Activated CD4-positive, alpha-beta memory T cell treated with anti-CD3 and anti-CD28 coated beads for 36 hours (primary cell): ENCODE measurements at places on chromosomes 7 and 10.

DNA sequence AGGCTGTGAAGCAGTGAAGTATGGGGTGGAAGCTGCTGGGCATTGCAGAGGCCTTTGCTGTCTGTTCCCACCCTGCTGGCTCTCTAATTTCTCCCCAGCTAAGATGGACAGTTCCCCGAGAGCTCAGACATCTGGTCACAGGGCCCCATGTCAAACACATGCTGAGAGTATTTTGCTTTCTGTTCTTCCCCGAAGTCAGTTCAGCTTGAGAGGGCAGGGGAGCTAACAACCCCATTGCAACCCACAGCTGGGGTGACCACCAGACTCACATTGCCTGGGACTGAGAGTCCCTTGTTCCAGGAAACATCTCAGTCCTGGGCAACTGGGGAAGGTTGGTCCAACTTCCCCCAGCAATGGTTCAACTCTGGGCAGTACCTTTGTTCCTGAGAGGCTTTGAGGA lies 52.8 kb downstream of the ABCA13 start:
- no peak for DNase-seq

- DNase-seq = no peak
These were observed 130.2 kb downstream of the COL28A1 start for GRCh38 chr7:7405461-7405860.

DNA sequence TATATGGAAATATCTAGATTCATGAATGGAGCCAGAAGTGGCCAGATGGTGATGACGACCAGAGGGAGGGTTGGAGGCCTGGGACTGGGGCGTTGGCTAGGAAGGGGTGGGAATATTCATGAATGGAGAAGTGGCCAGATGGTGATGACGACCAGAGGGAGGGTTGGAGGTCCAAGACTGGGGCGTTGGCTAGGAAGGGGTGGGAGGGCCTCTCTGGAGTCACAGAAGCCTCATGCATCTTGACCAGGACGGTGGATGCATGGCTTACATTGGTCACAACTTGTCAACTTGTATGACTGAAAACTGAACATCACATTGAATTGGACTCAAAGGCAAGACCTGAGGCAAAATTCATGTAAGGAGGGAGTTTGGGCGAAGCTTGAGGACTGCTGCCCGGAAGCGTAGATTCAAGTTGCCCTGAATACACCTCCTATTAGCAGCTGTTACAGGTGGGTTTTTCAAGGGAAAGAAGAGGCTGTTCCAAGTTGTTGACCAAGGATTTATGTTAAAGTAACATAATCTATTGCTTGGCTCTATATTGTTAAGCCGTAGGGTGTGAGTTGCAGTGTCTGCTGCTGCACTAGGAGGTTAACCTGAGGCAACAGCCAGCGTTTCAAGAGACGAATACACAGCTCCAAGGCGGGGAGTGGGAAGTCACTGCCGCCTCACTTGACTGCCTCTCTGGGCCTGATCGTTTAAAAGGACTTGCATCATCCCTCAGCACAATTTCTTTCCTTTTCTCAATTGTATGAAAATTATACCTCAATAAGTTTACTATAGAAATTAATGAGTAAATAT lies 55.1 kb upstream of the FAM20C start:
- no peak for DNase-seq

DNA sequence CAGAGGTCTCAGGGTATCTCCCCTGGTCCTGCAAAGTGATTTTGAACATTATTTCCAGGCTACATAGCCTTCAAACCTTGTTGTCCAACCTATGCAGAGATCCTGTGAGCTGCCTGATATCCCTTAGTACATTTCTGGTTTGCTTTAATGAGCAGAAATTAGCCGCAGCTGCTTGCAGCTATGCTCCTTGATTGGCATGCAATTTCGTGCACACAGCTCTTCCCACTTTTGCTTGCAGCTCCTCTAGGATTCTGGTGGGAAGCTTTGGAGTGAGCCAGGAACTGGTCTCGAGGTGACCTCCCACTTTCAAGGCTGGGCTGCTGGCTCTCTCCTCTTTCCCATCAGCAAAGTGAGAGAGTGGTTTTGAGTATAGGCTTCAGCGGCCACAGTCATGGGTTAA lies 45.8 kb downstream of the OAT start:
- DNase-seq = no peak

DNA sequence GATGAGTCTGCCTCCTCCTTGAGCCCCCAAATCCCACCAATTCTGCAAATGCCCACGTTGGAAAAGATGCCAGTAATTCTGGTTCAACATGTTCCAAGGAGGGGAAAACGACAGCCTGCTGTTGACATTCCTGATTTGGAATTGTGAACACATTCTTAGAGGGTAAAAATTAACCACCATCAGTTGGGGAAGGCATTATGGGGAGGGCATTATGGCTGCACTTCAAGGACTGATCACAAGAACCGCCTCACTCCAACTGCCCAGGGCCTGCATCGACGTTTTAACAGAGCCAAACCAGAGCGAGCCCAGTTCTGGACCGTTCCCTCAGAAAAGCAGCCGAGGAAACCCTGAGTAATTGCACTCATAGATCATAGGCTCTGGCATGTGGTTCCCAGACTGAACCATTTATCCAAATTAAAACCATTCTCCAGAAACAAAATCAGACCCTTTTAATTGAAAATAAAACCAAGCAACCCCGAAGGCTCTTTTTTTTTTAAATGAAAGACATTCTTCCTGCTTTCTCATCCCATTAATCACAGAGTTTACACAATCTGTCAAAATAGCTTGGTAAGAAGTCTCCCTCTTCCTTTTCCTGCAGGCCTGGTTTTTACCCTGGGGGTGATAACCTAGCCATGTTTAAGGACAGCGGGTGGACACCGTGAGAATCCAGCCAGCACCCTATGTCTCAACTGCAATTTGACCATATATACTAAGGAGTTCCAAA lies 8.0 kb downstream of the TNS3 start:
- DNase-seq = no peak

GRCh38 chr7:90877201-90877600 lies 281.1 kb downstream of the CDK14 start:
- DNase-seq = no peak
